ENCODE measurements at places on chromosomes 3 and 15.

DNA sequence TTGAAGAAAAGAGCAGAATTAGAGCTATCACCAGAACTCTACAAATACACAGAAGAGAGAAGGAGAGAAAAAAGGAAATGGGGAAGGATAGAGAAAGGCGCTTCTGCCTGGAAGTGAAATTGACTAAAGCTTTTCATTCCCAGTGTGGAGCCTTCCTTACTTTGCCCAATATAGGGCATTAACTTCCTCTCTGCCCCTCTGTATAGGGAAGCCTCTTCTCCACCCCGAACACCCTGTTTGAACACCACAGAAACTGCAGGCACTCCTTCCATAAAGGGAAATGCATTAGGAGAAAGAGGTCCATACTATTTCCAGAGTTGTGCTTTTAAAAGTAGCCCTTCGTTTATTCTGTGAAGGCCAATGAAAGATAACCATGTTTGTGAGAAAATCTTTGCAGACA is 248.5 kb downstream of the RAP2B start:
- DNase-seq = no peak

DNA sequence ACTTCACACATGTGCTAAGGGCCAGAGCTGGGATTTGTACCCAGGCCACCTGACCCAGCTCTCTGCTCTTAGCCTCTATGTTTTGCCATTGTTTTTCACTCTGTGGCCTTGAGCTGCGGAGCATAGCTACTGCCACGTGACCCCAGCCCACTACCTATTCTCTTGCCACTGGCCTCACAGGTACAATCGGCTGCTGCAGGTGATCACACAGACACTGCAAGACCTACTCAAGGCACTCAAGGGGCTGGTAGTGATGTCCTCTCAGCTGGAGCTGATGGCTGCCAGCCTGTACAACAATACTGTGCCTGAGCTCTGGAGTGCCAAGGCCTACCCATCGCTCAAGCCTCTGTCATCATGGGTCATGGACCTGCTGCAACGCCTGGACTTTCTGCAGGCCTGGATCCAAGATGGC is 46.2 kb downstream of the SEMA3G start:
- DNase-seq = no peak

DNA sequence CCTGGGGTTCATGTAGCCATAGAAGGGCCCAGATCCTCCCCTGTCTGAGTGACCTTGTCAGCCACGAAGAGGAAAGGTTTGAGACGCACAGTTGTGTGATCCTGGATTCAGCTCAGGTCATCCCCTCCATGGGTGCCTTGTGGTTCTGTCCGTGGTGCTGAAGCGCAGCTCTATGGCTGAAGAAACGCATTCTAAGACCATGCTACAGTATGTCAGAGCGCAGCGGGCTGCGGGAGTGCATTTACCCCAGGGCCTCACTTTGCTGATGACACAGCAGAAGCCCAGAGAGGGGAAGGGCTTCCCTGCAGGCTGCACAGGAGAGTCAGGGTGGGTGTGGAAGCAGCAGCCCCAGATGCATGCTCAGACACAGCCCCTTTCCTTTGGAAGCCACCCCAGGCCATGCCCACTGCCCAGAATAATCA is 68.8 kb upstream of the IQSEC1 start:
- DNase-seq = peak; percentile 50

GRCh38 chr3:156291272-156292123 is 171.1 kb downstream of the KCNAB1 start:
- no peak for DNase-seq

- DNase-seq = peak; percentile 51
Measured at GRCh38 chr3:125211523-125212090, 941 bp downstream of the SLC12A8 start.

DNA sequence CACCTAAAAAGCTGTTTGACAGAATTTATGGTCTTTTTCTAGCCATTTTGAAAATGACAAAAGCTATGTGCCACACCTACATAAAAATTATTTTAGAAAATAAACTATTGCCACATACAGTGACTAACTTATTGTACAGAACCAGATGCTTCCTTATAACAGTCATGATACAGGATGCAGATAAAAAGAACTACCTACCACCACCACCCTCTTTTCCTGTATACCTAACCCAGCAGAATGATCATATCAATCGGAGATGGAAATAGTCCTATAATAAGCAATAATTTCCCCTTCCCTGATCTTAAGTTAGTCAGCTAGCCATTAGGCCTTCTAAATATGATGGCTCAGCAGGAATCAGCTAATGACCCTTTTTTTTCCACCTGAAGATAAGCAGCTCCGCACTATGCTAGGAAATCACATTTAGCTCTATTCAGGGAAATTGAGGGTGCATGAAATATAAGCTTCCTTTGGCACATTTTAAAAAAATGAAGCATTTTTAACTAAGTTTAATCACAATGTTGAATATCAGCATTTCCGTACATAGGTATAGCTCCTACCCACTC is 155.5 kb upstream of the SETMAR start:
- DNase-seq = no peak

DNA sequence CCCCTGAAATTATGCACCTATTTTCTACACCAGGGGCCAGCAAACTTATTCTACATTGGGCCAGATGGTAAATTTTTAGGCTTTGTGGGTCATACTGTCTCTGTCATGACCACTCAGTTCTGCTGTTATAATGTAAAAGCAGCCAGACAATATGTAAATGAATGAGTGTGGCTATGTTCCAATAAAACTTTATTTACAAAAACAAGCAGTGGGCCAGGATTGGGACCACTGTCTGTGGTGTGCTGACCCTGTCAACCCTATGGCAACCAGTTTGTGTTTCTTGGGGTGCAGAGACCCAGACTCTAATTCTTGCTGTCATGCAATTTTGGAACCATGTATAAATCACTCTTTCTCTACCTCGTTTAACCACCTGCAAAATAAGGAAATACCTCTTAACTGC is 74.7 kb downstream of the LRIG1 start:
- no peak for DNase-seq

DNA sequence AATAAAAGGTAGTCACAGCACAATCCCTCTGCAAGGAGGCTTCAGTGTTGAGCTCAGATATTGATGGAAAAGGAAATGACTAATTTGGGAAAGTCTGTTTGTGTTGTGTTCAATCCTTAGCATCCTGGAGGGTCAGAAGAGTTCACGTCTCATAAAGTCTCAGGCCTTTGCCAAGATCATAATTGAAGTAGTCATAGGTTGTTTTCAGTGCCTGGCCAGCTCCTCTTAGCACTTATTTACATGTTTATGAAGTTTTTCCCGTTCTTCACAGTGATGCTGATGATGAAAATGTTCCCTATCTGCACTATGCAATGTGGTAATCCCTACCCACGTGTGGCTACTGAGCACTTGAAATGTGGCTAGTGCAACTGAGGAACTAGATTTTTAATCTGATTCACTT is 61.6 kb upstream of the TGFBR2 start:
- DNase-seq = peak; percentile 41

DNA sequence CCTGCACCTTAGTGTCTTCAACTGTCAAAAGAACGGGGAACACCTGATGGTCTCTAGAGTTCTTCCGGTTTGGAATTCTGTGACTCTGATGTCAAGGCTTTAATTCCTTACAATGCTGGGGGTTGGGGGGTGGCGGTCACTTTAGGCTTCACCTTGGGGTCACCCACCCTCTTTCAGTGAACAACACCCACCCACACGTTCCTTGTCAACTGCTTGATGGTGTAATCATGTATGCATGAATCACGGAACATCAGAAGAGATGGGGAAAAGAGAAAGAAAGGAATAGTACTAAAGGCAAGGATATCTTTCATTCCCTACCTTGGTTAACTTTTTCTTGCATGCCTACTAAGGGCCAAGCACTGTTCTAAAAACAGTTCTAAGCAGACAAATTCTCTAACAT is 7.3 kb upstream of the UBE2E1 start:
- DNase-seq = no peak

GRCh38 chr15:36599620-36600433 is 20.4 kb downstream of the CDIN1 start:
- no peak for DNase-seq

- no peak for DNase-seq
Measured at GRCh38 chr3:114095796-114096195, 39.3 kb downstream of the QTRT2 start.

GRCh38 chr15:93029214-93029835 is 59.7 kb downstream of the RGMA start:
- no peak for DNase-seq

- no peak for DNase-seq
Measured at GRCh38 chr3:179949412-179949811, 87.3 kb downstream of the PEX5L start.

- DNase-seq = no peak
Measured at GRCh38 chr15:101386967-101387366, 91.9 kb upstream of the SNRPA1 start.

All from RKO (cell line).